ENCODE measurements at places on chromosomes 7 and 10. TPM values are rescaled to one million over a fixed set of nuclear protein-coding genes. Genes with fewer than 3 reads are reported as not detected.

DNA sequence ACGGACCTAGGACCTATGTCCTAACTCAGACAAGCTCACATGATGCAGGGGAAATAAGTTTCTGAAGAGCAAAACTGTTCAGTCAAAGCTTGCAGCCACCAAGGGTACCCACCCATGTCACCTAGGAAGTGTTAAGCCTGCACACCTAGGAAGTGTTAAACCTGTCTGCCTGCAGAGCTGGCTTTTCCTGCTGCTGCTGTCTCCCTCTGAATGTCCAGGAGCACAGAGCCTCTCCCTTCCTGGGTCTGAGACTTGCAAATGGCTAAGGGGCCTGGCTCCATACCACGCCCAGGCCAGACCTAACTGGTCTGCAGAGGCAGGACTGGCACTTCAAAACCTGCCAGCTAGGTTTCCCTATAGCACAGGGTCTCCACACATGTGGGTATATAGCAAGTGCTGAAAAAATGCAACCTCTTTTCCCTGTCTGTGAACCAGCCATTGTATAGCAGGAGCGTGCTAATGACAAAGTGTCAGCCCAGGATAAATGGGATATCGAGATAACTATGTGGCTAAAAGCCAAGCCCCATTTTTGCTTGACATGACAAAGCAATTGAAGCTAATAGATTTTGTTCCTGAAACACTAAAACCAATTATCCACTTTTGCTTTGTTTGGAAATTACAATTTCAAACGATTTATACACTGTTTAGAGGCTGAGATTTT, 1.5 kb downstream of the GDF2 start:
- no peaks in the 10 kb centered on the region for H3K36me3 ChIP-seq
- no peak for DNase-seq
- no peak overlapping the region for H3K4me3 ChIP-seq
- no peak overlapping the region for H3K27ac ChIP-seq
- H3K4me1 ChIP-seq, result no peaks in the 10 kb centered on the region

DNA sequence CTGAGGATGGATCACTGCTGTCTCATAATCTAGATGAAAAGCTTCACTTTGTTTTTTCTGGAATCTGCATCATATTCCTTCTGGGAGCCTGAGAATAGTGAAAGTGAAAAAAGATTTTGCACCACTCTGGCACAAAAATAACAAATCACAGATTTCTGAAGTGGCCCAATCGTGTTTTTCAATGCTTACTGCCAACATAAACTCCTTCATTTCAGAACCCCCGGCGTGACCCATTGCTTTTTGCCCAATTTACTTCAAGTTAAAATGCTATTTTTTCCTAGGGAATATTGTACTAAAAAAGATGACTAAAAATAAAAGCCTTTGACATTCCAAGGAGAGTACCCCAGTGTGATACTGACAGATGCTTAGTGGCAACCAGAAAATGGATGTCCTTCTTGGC, 53.7 kb upstream of the ANK3 start:
- DNase-seq, result no peak
- no peaks in the 10 kb centered on the region for H3K36me3 ChIP-seq
- peaks cover 2% of the 10 kb centered on the region for H3K4me1 ChIP-seq
- no peak overlapping the region for H3K27ac ChIP-seq
- H3K27me3 ChIP-seq, result no peaks in the 10 kb centered on the region
- H3K4me3 ChIP-seq, result no peak overlapping the region

- peaks cover 20% of the 10 kb centered on the region for H3K4me1 ChIP-seq
- no peak for DNase-seq
- no peaks in the 10 kb centered on the region for H3K27me3 ChIP-seq
- no peaks in the 10 kb centered on the region for H3K36me3 ChIP-seq
- no peak overlapping the region for H3K4me3 ChIP-seq
Observed at GRCh38 chr10:70571636-70572439, 30.7 kb downstream of the PRF1 start.

DNA sequence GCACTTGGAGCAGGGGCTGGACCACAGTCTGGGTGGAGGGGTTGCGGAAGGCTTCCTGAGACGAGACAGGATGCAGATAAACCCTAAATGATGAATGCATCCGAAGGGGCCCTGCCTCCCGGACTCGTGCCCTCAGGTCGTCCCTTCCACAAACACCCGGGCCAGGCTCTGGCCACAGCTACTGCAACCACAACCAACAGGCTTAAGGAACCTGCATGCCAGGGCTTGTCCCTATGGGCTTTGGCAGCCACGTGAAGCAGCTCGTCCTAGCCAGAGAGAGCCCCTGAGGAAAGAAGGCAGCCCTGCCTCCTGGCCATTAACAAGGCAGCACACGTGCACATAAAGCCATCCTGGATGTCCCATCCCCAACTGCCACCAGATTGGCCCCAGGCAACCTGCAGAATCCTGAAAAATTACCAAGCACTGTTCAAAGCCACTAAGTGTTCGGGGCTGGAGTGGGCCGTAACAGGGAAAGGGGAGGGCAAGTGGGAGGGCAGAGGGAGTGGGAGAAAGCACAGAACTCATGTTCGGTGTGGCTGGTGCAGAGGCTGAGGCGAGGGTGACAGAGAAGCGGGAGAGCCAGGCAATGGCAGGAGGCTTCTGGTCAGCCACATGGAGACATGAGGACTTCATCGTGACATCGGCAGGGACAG, 62.7 kb downstream of the MAD1L1 start:
- H3K36me3 ChIP-seq, result no peaks in the 10 kb centered on the region
- H3K27ac ChIP-seq, result no peak overlapping the region
- H3K4me3 ChIP-seq, result no peak overlapping the region

DNA sequence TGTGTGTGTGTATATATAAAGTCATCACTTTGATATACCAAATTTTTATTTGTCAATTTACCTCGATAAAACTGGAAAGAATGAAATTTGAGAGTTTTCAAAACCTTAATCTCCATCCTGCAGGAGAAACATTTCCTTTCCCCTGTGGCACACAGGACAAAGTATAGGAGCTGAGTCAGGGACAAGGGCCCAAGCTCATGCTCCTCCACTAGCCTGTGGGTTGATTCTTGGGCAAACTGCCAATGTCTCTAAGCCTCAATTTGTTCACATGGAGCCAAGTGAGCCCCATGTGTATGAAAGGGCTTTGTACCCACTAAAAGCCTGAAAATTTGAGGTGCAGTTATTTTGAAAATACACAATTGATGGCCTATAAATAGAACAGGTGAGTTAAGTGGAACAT, 60.3 kb upstream of the IL6 start:
- no peak overlapping the region for H3K27ac ChIP-seq
- H3K27me3 ChIP-seq, result no peaks in the 10 kb centered on the region
- DNase-seq, result no peak

DNA sequence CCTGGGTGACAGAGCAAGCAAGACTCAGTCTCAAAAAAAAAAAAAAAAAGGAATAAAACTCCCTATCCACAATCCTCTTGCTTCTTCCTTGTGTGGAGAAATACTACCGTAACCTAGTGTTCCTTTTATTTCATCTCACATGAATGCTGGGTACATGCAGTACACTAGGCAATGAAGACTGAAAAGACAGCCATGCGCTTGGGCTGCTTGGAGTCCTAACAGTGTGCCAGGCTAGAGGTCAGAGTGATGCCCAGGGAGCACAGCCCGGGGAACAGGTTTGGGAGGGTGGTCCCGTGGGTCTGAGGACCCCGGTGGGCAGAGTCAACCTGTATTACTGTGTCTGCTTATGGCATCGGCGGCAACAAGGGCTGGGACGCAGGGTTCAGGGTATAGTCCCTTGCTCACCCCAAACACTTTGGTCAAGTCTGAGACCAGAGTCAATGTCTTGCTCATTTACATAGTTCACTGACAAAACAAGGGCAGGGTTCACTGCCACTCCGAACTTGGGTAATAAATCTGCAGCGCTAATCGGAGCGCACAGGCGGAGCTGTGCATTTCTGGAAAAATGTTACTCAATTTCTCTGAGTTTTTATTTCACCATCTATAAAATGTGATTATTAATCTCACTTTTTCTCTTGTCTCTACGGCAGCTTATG, 118.0 kb downstream of the CLEC2L start:
- H3K36me3 ChIP-seq, result peaks cover 5% of the 10 kb centered on the region
- peaks cover 50% of the 10 kb centered on the region for H3K4me1 ChIP-seq
- no peak overlapping the region for H3K4me3 ChIP-seq
- H3K27ac ChIP-seq, result no peak overlapping the region
- no peak for DNase-seq

- H3K27me3 ChIP-seq, result peaks cover 15% of the 10 kb centered on the region
- no peaks in the 10 kb centered on the region for H3K4me1 ChIP-seq
- no peaks in the 10 kb centered on the region for H3K36me3 ChIP-seq
Observed at GRCh38 chr7:13279854-13280435, 592.5 kb downstream of the ARL4A start.

DNA sequence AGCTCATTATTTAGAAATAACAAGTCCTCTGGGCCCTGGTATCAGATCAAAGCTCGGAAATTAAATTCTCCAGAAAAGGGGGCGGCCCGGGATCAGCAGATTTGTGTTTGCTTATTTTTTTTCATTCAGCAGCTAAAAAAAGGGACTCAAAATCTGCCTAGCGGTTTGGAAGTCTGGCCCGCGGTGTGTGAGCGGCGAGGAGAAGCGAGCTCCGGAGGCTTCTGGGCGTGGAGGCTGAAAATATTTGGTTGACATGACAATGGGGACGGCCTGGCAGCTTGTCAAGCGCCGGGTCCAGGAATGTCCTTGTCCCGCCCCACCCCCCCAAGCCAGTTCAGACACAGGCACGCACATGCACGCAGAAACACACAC, 43.4 kb downstream of the FOXL3 start:
- H3K36me3 ChIP-seq, result no peaks in the 10 kb centered on the region
- H3K4me1 ChIP-seq, result peaks cover 23% of the 10 kb centered on the region
- H3K4me3 ChIP-seq, result no peak overlapping the region

- no peak overlapping the region for H3K27ac ChIP-seq
- no peak overlapping the region for H3K4me3 ChIP-seq
- peaks cover 82% of the 10 kb centered on the region for H3K36me3 ChIP-seq
- H3K4me1 ChIP-seq, result peaks cover 72% of the 10 kb centered on the region
Observed at GRCh38 chr10:14536241-14537213, 205.8 kb upstream of the FRMD4A start.

GRCh38 chr7:114936471-114936870, 14.6 kb downstream of the MDFIC start:
- peaks cover 3% of the 10 kb centered on the region for H3K36me3 ChIP-seq
- no peaks in the 10 kb centered on the region for H3K27me3 ChIP-seq
- peaks cover 17% of the 10 kb centered on the region for H3K4me1 ChIP-seq
- H3K4me3 ChIP-seq, result no peak overlapping the region

Gene CAMK1D
- 35.3 TPM for total RNA-seq

Gene BICC1
- total RNA-seq, result not detected

Gene CH25H
- total RNA-seq, result 0.50 TPM

Gene TMEM140
- 32.2 TPM for total RNA-seq

Gene LIPA
- total RNA-seq, result 15.6 TPM

Gene GNAI1
- total RNA-seq, result 2.8 TPM

Gene CLEC5A
- not detected for total RNA-seq

Gene LDB1
- total RNA-seq, result 116 TPM

All from CD4-positive, alpha-beta T cell (primary cell).